ENCODE measurements at places on chromosomes 6 and 20. TPM values are rescaled to one million over a fixed set of nuclear protein-coding genes. Genes with fewer than 3 reads are reported as not detected.
A peak's percentile ranks its signal among the peaks of the same experiment; 100 is the strongest.

- DNase-seq, result no peak
Observed at GRCh38 chr6:157177731-157178336, 145.5 kb downstream of the TMEM242 start.

DNA sequence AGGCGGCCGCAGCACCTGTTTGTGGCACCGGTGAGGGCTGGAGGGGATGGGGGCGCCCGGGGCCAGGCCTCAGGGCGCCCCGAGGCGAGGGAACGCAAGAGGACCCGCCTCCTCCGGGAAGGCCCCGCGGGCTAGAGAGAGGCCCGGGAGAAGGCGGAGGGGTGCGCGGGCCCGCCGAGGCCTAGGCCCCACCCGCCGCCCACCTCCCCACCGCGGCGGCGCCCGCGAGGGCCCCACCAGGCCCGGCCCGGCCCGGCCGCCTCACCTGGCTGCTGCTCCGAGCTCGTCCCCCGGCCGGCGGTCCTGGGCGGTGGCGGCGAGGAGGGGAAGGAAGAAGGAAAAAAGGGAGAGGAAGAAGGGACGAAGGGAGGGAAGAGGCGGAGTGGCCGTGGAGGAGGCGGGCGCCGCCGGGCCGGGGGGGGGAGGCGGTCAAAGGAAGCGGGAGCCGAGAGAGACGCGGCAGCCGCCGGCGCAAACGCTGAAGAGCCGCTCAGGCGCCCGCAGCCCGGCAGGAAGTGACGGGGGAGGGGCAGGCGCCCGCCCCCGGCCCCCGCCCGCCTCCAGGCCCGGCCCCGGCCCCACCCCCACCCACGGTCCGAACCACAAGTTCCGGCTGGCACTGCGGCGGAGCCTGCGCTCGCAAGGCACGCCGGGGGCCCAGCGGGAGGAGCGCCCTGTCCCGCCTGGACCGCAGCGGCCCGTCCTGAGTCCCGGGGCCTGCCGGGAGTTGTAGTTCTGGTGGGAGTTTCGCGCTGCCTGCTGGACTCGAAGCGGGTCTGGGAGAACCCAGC lies at the start of gene STAU1:
Gene STAU1, minus strand, starts transcription at position 484 of the 791 bp plus-strand sequence. CDS start 22,133 bp downstream, outside the sequence.
- peak; percentile 95 for DNase-seq

Gene VIP
- 10.9 TPM for total RNA-seq

DNA sequence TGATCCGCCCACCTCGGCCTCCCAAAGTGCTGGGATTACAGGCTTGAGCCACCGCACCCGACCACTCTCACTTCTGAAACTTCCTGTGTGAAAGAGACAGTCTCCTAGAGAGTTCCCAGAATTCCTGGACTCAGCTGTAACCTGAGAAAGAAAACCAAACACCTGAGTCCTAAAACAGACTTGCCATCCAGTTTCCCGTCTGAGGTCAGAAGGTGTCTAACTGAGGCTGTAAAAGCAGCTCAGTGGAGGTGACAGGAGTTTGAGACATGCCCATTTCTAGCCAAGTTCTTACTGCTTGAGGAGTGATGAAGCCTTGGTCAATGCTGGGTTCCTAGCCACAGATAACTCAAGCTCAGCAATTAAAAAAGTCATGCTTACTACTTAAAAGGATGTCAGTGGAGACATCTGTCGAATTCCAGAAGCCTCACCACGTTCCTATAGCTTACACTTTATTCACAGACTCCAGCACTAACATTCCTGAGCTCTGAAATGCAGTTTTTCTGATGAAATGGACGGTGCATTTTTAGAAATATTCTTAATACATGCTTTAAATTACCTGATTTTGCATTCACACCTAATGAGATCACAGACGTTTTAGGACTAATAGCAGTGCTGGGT lies 6.1 kb downstream of the UQCC2 start:
- DNase-seq, result no peak

Gene PRSS16
- total RNA-seq, result 29.8 TPM

DNA sequence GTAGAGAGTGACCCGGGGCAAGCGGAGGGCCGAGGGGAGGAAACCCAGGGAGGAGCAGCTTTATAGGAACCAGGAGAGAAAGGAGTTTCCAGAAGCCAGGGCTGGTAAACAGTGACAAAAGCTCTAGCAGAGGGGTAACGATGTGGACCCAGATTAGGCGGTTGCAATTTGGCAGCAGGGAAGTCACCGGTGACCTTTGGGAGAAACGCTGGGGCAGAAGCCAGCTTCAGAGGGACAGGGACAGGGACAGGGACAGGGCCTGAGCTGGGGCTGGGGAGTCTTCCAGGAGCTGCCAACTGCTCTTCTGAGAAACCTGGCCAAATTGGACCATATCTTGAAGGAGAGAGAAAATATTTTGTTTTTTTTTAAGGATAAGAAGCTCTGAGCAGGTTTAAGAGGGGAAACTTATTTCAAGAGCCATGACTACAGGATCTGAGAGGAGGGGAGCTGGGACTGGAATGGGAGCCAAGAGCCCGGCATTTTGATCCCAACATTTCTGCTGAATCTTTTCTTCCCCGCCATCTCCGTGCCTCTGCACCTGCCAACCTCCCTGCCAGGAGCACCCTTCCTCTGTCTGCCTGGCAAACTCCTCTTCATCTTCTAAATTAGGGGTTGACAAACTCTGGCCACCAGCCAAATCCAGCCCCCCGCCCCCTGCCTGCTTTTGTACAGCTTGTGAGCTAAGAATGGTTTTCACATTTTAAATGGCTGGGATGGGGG lies 22.6 kb upstream of the PREX1 start:
- DNase-seq, result no peak

- no peak for DNase-seq
Observed at GRCh38 chr6:1013656-1014430, 298.1 kb upstream of the FOXQ1 start.

DNA sequence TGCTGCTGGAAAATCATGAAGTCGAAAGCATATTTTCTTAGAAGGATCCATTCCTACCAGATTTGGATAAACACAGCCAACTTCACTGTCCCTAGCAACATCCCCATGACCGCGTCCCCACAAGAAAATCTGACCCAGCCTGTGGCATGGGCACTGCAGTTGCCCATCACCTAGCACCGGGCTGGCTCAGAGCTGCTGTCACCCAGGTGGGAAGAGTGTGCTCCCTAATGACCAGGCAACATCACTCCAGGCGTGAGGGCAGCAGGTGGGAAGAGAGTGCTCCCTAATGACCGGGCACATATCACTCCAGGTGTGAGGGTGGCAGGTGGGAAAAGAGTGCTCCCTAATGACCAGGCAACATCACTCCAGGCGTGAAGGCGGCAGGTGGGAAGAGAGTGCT lies 238.0 kb downstream of the TBXT start:
- no peak for DNase-seq

DNA sequence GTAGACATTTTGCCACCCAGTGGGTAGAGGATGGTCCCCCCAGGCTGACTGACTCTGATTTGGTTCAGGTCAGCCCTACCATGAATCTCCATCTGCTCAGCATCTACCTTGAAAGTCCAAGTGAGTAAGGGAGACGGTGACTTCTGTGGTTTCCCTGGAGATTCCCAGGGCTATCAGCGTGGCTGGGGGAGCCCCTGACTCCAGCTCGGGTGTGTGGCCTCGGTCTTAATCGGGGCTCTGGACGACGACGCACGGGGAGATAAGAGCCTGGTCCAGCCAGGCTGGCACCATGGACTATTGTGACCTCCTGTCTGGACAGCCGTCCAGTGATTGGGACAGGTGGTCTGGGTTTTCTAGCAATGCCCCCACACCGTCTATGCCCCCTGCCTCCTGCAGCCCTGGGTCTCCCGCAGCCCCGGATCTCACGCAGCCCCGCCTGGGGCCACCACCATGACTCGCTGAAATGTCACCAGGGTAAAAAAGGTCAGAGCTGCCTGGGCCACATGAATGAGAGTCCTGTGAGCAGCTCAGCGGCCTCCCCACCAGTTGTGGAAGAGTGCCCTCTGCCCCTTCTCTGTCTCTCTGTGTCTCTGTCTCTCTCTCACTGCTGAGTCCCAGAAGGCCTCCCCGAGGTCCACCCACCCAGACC lies 47.1 kb upstream of the GATA5 start:
- DNase-seq, result no peak

Gene CTCFL
- 0.47 TPM for total RNA-seq

DNA sequence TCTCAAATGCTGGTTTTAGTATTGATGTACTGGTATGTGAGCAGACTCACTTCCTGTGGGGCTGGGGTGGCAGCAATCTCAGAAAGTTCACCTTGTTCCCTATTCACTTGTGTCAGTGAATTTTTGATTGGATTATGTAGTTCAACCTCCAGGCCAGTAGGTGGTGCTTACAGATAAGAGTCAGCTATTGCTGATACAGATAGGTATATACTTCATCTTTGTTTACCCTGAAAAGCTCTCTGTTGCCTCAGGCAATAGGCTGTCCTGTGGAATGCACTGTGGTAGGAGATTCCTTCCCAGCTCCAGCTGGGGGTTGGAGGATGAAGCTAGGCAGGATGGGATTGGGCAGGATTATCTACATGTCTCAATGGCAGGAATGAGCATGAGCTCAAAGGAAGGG lies 851.2 kb upstream of the EYS start:
- DNase-seq, result no peak

DNA sequence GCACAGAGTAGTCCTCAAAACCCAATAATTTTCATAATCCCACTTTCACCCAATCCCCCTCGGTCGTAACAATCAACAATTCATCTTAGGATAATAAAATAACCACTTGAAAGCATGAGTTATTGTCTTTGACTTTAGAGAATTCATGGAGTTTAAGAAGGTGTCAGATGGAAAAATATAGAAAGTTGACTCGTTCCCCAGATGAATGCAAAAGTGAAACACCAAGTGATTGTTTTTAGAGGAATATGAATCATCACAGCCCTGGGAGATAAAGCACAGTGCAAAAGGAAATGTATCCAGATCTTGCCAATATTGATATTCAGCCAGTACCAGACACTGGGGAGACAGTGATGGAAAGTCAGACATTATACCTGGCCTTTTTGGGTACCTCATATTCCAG lies 860.5 kb downstream of the DHX35 start:
- no peak for DNase-seq

DNA sequence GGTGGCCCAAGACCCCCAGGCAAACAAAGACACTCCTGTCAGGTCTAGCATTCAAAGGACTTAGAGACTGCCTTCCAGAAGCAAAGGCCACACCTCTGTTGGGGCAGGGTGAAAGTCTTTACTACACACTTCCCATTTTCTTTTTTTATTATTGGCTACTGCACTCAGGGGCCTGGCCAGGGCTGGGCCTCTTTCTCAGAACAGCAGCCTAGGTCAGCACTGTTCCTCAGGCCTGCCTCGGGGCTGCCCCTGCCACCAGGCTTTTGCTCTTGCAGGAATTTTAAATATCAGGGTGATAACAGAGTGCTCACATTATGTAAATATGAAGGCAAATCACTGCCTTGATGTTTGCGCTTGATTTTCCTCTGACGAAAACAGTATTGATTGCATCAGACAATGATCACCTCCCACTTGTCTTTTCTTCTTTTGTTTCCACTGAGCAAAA lies 18.5 kb downstream of the GSTA4 start:
- DNase-seq, result no peak

DNA sequence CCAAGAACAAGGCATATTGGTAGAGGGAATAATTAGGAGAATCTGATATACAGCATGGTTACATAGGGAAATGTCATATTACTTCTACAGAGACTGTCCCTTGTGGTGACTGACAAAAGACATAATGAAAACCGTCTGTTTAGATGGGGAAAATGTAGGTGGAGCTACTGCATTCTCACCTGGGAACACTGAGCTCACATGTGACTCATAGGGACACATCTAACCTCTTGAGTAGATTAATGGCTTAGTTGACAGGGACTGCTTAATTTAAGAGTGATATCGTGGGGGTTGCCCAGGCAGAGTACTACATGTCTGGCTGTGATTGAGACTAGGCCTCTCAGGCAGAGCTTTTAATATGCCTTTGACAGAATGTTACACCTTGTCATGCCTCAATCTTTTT lies 235.3 kb upstream of the ZFP64 start:
- DNase-seq, result no peak

- DNase-seq, result no peak
Observed at GRCh38 chr6:140002396-140003022, 628.1 kb upstream of the CITED2 start.

Gene WFDC2
- 285 TPM for total RNA-seq

Gene PSMF1
- total RNA-seq, result 138 TPM

DNA sequence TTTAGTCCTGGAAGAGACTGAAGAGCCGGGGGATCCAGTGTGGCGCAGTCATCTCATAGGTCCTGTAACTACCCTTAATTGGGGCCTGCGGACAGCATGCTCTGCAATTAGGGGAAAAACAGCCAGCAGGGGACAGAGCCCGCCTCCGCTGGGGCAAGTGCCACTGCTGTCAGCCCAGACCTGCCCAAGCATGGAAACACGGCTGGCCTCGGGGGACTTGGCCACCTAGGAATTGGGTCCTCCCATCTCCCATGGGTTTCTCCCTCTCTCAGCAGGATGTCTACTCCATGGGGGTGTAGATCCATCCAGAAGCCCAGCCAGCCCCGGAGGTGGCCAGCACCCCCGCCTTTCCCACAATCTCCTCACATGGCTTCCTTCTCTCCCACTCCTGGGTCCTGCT lies 3.6 kb downstream of the GHRH start:
- DNase-seq, result no peak

All from colonic mucosa (tissue), 4 donors.